ENCODE measurements at places on chromosomes 12 and 14. TPM values are rescaled to one million over a fixed set of nuclear protein-coding genes. Genes with fewer than 3 reads are reported as not detected.

PLEKHD1 gene
- 0.26 TPM for total RNA-seq

BBOF1 gene
- total RNA-seq: 1.3 TPM

SMIM41 gene
- total RNA-seq: 0.13 TPM

TAS2R7 gene
- not detected for total RNA-seq

SPIC gene
- not detected for total RNA-seq

KLRC2 gene
- total RNA-seq: not detected

SCNN1A gene
- total RNA-seq: 57.7 TPM

TULP3 gene
- total RNA-seq: 22.7 TPM

VWF gene
- total RNA-seq: 0.26 TPM

- DNase-seq: no peak
Measured at GRCh38 chr12:46744283-46744682, 81.5 kb downstream of the SLC38A4 start.

DNA sequence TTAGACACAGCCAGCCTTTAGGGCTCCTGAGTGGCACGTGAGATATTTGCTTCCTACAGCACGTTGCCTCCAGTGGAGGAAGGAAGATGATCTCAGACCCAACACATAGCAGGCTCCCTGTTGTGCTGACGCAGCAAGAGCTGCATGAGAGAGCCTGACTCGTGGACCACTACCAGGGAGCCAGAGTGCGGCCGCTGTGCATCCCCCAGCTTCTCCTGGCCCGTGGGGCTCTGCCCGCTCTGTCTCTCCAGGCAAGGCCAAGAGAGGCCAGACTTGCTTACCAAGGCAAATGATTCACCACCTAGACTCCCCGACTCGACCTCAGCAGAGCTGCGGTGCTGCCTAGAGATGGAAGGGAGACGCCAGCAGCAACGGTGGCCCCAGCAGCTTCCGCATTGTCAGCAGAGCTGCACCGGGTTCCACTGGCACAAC is 37.5 kb downstream of the MAP3K9 start:
- DNase-seq: peak; percentile 21

DNA sequence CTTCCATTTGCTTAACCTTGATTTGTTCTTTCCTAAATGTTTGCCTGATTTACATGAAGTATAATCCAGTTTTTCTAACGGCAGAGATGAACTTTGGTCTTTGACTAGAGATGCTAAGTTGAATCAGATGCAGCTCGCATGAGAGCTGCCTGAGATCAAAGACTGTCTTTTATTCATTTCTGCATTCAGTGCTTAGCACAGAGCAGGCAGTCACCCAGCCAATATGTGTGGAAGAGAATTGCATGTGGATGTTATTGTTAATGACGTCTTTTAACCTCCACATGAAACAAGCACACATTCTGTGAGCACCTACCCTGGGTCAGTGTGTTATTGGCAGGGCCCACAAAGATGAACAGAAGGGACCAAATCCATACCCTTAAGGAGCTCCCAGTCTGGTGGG is 99.2 kb downstream of the SLC5A8 start:
- DNase-seq: no peak

DNA sequence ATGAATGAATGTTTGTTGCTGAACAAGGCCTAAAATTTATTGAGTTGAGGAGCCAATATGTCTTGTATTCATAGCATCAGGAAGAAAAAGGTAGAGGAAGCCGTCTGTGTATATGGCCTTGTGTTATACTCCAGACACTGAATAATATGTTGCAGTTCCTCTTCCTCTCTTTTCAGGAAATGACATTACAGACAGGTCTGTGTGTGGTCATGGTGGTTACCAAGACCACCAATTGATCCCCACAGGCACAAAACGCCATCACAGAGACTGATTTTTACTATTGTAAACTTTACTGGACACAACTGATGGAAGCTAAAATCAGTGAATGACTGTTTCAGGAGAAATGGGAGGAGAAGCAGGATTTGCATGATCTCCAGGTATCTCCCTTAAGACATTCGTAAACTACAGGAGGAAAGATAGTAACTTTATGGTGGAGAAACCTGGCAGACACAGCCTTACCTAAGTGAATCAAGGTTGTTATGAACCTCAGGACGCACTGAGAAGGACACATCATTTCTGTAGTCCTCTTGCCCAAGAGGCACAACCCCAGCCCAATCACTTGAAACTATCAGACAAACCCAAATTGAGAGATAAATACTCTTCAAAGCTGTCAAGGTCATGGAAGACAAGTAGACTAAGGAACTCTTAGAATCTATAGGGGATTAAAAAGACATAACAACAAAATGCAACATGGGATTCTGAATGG is 334.1 kb upstream of the RGS6 start:
- DNase-seq: no peak

- peak; percentile 15 for DNase-seq
Measured at GRCh38 chr12:106646472-106646871, 63.7 kb downstream of the RFX4 start.

All from bronchial epithelial cell (primary cell).